ENCODE measurements at places on chromosomes 13 and 19. TPM values are rescaled to one million over a fixed set of nuclear protein-coding genes. Genes with fewer than 3 reads are reported as not detected.

DNA sequence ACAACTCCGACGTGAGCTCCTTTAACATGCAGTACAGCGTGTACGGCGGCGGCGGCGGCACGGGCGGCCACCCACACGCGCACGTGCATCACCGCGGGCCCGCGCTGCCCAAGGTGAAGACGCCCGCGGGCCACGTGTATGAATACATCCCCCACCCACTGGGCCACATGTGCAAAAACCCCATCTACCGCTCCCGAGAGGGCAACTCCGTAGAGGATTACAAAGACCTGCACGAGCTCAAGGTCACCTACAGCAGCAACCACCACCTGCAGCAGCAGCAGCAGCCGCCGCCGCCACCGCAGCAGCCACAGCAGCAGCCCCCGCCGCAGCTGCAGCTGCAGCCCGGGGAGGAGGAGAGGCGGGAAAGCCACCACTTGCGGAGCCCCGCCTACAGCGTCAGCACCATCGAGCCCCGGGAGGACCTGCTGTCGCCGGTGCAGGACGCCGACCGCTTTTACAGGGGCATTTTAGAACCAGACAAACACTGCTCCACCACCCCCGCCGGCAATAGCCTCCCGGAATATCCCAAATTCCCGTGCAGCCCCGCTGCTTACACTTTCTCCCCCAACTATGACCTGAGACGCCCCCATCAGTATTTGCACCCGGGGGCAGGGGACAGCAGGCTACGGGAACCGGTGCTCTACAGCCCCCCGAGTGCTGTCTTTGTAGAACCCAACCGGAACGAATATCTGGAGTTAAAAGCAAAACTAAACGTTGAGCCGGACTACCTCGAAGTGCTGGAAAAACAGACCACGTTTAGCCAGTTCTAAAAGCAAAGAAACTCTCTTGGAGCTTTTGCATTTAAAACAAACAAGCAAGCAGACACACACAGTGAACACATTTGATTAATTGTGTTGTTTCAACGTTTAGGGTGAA lies 6.6 kb downstream of the SLITRK5 start:
- DNase-seq = no peak

GRCh38 chr13:99464441-99464949 lies 36.8 kb upstream of the TM9SF2 start:
- no peak for DNase-seq

PEG3 gene
- total RNA-seq = 2.6 TPM

GRCh38 chr13:23760000-23760399 lies 129.2 kb downstream of the MIPEP start:
- no peak for DNase-seq

GRCh38 chr19:14166999-14167575 lies 30.7 kb upstream of the ASF1B start:
- no peak for DNase-seq

GRCh38 chr13:105144936-105145335 lies 1390.5 kb downstream of the EFNB2 start:
- DNase-seq = no peak

KASH5 gene
- not detected for total RNA-seq

DNA sequence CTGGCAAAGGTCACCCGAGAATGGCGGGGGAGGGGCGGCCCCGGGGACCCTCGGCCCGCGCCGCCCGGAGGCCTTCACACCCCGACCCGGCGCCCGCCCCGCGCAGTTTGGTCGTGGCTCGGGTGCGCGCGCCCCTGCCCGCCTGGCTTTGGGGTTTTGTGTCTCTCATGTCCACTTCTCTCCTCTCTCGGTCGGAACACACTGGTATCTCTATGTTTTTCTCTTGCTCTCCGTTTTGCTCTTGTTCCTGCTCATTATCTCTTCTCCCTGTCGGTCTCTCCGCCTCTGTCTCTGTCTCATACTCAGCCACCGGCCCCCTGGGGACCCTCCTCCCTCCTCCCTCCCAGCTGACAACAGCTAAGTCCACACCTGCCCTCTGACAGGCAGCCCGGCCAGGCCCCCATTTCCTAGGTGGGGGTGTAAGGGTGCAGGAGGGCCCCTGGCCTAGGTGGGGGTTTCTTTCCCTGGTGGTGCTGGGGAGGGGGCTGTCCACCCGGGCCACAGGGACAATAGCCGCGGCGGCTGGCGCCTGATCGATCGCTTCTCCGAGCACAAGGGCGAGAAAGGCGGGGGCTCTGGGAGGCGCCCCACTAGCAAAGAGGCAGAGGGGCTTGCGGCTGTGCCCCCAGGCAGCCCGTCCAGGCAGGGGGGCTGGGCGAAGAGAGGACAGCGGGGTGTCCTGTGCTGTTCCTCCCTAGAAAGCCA lies 2.3 kb downstream of the ONECUT3 start:
- DNase-seq = no peak

GRCh38 chr13:86581706-86582105 lies 782.5 kb upstream of the SLITRK6 start:
- peak; percentile 37 for DNase-seq

GRCh38 chr13:97268772-97269171 lies 46.6 kb downstream of the MBNL2 start:
- no peak for DNase-seq

DNA sequence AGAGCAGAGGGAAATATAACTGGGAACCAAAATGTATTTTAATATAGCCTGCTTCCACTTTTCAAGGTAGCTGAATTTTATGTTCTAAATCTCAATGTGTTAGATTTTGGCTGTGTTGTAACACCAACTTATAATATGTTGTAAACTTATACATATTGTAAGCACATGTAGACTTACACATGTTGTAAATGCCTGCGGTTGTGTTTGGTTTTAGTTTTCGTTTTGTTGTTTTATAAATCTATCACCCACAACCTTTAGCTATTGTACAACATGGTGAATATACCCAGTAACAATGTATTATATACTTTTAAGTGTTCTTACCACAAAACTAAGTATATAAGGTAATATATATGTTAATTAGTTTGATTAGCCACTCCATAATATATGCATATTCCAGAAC lies 15.6 kb downstream of the KCTD4 start:
- no peak for DNase-seq

QPCTL gene
- total RNA-seq = 15.6 TPM

PTGIR gene
- total RNA-seq = 0.48 TPM

DNA sequence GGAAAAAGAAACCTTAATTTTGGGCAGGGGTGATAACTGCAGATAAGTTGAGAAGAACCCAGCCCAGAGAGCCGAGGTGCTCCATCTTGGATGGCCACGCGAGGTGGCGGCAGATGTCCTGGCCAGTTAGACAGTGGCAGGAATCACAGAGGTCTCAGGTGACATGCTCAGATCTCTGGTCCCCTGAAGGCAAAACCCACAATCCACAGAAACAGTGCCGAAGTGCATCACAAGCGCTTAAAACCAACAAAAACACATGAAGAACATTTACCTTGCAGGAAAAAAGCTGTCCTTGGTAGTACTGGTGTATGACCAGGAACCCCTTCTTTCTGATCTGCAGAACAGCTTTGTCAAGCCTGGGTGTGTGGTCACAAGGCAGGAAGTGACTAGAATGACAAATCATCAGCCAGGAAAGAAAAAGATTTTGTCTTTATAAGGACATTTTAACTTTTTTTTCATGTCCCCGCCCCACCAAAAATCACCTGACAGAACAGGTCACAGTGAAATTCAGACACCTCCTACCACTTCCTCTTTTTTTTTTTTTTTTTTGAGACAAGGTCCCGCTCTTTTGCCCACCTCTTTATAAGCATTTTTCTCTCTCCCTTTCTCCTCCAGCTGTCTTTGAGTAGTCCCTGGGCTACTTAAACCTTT lies at the start of gene LCP1:
TSS of gene LCP1 (minus strand) at position 338 of the 651 bp plus-strand sequence. CDS start 22,515 bp downstream, outside the sequence.
- DNase-seq = no peak

PRRG2 gene
- 7.2 TPM for total RNA-seq

APOC1 gene
- 1.9 TPM for total RNA-seq

DNA sequence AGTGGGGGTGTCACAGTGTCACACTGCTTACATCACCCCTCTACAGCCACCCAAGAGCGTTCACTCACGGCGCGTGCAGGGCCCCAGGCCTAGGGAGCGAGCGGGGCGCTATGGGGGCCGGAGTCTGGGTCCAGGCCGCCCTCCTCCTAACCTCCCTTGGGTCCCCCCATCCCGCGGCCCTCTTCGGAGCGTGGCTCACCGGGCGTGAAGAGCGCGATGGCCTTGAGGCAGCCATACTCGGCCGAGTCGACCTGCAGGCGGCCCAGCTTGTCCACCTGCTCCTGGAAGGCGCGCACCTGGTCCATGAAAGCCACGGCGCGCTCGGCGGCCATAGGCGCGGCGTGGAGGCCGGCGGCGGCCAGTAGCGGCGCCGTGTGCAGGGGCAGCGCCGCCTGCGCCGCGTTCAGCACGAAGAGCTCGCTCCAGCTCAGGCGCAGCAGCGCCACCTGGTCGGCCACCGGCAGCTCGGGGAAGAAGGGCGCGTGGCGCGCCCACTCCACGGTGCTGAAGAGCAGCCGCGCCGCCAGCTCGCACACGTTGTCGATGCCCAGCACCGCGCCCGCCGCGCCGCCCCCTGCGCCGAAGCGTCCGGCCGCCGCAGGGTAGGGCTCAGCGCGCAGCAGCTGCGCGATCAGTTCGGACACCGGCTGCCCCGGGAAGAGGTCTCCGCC lies 9.4 kb downstream of the OCEL1 start:
- DNase-seq = no peak

DNA sequence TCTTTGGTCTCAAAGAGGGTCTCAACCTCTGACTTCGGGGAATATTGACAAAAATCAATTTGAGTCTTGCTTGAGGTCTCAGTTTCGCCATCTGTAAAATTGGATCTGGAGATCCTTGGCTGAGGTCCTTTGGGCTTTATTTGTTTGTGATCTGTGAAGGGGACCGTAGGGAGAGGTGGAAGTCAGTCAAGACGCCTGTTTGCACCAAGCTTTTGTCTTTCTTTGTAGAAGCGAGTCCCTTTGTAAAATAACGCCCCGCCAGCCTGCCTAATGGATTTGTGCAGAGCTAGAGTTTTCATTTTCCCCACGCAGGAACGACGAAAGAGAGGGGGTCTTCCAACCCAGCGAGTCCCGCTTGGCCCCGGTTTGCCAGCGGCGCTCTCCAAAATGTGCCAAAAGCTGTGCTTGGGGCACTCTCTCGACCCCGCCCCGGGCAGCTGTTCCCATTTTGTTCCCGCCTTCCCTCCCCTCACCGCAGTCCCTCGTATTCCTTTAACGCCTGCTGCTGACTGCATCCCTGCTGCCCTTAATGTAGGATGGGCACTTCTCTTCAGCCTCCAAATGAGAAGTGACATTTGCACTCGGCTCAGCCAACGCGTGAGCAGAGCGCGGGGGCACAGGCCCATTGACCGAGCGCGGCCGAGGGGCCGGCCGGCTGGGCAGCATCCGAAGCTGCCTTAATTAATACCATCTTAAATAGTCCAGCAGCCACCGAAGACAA lies 13.0 kb downstream of the ZIC5 start:
- no peak for DNase-seq

LILRB3 gene
- total RNA-seq = 0.50 TPM

- DNase-seq = no peak
Measured at GRCh38 chr13:85427416-85427815, 371.8 kb downstream of the SLITRK6 start.

KIR3DL2 gene
- not detected for total RNA-seq

IQCN gene
- total RNA-seq = 0.13 TPM

- no peak for DNase-seq
Measured at GRCh38 chr13:102091231-102091630, 310.6 kb downstream of the FGF14 start.

GRCh38 chr13:24452044-24452443 lies 60.5 kb downstream of the PARP4 start:
- peak; percentile 0 for DNase-seq

DNA sequence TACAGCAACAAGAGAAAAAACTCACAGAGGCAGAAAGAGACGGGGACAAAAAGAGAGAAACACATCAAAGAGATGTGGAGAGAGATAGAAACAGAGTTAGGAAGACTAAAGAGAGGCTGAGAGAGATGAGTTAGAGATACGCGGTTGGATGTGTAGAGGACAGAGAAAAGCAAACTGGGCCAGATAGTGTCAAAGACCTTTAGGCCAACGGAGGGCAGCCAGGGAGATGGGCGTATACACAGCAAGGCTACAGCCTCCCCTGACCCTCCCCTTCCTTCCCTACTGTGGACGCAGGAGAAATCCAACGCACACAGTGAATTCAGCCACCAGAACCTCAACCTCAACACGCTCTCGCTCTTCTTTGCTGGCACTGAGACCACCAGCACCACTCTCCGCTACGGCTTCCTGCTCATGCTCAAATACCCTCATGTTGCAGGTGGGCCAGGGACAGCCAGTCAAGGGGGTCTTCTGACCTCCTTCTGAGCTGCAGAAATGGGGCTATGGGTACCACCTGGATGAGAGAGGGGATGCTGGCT lies 18.7 kb downstream of the CYP2B6 start:
- DNase-seq = no peak

FUT6 gene
- total RNA-seq = 0.84 TPM

DNA sequence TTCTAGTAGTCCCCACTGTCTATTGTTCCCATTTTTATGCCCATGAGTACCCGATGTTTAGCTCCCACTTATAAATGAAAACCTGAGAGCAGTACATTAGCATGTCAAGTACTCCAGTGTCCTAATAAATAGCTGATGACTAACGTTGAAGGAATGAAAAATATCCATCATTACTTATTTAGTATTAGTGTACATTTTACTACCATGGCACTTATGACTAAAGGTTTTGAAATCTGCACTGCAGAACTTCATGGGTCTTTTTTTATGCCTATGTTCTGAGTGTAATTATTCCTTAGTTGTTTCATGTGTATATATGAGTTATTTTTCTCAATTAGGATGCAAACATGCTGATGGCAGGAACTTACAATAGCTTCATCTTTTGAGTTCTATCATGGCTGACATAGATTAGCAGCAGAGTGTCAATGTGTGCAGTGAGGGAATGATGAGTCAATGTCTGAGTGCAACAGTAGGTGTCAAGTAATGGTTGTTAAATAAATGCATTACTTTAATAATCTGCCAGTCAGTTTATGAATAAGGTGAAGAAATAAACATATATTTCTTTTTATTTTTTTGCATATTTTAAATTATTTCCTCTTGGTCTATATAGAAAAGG lies 188.4 kb downstream of the ITGBL1 start:
- DNase-seq = peak; percentile 59

DNA sequence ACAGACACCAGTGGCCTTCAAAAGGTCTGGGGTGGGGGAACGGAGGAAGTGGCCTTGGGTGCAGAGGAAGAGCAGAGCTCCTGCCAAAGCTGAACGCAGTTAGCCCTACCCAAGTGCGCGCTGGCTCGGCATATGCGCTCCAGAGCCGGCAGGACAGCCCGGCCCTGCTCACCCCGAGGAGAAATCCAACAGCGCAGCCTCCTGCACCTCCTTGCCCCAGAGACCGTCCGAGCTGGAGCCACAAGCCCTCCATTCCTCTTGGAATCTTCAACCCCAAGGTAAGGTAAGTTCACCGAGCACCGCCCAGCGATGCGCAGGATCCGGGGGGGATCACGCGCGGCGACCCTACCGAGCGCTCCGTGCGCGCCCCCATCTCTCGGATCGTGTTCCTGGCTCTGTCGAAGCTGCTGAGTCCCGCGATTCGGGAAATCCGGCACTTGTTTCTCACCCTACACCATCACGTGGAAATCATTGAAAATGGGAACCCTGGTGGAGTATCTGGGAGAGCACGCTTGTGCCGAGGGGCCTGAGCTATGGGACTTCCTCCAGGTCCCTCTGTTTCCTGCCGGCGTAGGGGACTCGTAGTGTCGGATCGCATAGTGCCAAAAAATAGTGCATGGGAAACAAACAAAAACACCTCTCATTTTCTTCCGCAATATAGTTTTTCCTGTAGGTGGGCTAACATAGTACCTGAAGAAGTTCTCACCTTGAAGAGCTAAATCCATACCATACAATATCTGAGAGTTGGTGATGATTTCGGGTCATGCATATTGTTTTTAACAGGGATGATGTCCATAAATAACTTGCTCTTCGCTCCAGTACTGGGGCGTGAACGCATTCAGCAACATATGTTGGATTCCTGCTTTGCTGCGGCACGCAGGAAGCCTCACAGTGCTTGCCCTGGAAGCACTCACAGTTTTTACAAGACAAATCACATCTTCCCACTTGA lies 9.3 kb downstream of the PDX1 start:
- no peak for DNase-seq

RUBCNL gene
- 1.8 TPM for total RNA-seq

ATP8B3 gene
- 0.96 TPM for total RNA-seq
